ENCODE measurements at places on chromosomes 7 and 10.

GRCh38 chr10:132628966-132629900 lies 91.6 kb downstream of the INPP5A start:
- DNase-seq: no peak

DNA sequence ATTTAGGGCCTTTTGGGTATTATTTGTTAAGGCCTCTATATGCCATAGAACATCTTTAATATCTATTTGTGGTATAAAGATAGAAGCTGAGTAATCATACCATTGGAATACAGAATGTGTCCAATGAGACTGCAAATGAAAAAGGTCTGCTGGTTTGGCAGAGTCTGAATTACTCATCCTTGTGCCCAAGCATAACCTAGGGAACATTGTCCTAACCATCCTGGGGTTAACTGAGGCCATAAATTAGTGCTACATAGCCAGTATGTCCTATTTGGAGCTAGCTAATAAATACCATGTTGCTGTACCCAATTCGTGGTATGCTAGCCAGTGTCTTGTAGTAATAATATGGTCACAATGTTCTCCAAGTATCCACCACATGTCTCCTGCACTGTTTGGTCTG lies 117.1 kb downstream of the ANKRD26 start:
- no peak for DNase-seq

DNA sequence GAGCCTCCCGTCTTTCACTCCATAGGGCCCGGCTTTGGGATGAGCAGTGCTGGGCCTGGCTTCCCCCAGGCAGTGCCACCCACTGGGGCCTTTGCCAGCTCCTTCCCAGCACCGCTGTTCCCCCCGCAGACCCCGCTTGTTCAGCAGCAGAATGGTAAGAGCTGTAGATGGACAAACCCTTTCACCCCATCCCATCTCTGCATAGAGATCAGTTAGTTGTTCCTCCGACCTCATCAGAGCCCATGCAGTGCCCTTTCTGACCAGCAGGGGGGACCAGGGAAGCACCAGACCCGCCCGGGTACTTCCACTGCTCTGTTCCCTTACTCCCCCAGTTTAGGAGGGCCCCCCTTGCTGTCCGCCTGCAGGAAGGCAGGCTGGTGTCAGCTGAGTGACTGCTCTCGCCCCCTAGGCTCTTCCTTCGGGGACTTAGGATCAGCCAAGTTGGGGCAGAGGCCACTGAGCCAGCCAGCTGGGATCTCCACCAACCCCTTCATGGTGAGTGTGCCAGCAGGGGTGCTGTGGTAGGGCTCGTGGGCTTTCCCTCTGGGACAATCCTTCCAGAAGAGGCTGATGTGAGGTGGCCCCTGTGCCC lies 9.8 kb downstream of the SAP25 start:
- peak; percentile 80 for DNase-seq

DNA sequence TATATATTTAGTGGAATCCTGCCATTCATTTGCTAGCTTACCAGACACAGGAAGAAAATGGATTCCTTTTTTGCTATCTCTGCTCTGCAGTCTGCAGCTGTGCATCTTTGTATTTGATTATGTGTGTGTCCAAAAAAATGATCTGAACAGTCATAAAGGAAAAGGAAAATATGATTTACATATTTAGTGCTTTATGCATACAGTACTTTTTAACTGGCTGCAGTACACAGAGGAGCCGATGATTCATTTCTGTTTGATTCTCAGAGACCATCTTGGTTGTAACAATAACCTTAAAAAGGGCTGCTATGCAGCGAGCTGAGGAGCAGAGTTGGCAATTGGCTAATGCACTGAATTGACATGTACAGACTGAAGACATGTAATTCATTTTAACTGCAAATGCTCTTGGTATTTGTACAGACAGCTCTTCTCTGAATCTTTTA lies 151.3 kb upstream of the FZD1 start:
- no peak for DNase-seq

DNA sequence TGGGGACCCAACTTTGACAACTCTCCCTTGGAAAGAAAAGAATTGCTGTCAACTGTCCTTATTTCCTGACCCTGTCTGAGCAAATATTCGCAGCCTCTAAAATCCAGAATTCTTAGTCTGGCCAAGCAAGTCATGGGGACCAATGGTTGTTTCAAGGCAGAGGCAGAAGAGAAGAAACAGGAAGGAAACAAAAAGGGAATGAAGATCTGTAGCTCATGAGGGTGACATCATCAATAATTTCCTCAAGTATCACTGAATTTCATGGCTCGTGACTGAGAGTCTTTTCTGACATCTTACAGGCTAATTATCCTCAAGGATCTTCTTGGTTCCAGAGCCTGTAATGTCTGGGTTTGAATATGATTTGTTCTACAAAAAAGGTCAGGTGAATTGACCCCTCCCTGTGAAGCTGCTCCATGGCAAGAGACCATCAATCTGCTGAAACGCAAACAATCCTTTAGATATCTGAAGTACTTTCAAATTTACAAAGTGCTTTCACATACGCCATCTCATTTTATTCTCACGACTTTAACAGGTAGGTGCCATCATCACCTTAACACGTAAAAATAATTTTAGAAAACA lies 5.8 kb downstream of the CDK6 start:
- DNase-seq: no peak
